Upper lobe of left lung (tissue), 6 donors: ENCODE measurements at places on chromosomes 6 and 20. TPM values are rescaled to one million over a fixed set of nuclear protein-coding genes. Genes with fewer than 3 reads are reported as not detected.

CEP162 gene
- total RNA-seq, result 27.6 TPM

DNA sequence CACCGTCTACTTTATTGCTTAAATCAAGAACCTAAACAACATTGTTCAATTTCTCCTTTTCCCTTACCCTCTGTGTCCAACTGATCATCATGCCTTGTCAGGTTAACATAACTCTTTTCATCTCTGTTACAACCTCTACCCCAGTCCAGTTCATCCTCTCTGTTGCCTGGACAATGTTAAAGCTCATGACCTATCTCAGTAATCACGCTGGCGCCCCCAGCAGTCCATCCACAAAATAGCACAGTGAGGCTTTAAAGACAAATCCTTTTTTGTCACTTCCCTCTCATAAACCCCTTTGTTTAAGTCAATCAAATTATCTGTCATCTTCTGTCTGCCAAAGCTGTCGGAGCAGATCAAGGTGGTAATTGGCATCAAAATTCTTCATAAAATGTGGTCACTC is 140.1 kb downstream of the QKI start:
- H3K27me3 ChIP-seq, result no peaks in the 10 kb centered on the region
- H3K27ac ChIP-seq, result no peak overlapping the region
- no peak overlapping the region for H3K4me3 ChIP-seq
- no peaks in the 10 kb centered on the region for H3K36me3 ChIP-seq
- H3K4me1 ChIP-seq, result peaks cover 6% of the 10 kb centered on the region

- H3K27me3 ChIP-seq, result no peaks in the 10 kb centered on the region
- H3K4me1 ChIP-seq, result no peaks in the 10 kb centered on the region
- H3K36me3 ChIP-seq, result no peaks in the 10 kb centered on the region
- DNase-seq, result no peak
These were observed 56.2 kb upstream of the PREP start for GRCh38 chr6:105459049-105459448.

SLC26A8 gene
- 0.91 TPM for total RNA-seq

DNA sequence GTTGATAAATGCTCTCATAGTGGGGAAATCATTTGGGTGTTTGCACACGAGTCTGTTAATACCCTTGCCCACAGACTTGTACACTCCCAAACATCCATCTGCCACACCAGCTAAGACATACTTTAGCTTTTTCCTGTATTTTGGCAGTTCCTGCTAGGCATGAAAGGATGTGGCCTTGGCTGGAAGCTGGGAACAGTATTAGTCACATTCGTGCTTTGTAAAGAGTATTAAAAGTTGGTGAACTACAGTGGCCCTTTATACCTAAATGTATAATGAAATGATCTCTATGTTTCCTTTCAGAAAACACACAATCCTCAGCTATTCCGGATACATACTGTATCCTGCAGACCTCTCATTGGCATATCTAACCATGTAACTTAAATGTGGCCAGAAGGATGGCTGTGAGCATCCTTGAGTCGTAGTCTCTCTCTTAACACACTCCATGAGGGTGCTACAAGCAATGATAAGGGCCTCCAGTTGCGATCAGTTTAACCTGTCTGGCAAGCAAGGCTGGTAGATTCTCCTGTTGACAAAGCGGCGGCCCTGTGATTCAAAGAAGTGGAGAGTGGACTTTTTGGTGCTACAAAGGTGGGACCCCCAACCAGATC is 1.5 kb downstream of the LEMD2 start:
- peaks cover 24% of the 10 kb centered on the region for H3K36me3 ChIP-seq
- H3K27ac ChIP-seq, result peak overlapping the region; percentile 97
- H3K4me3 ChIP-seq, result peak overlapping the region; percentile 97
- H3K4me1 ChIP-seq, result peaks cover 39% of the 10 kb centered on the region
- DNase-seq, result no peak

RAB22A gene
- 9.9 TPM for total RNA-seq

STX11 gene
- 54.5 TPM for total RNA-seq

- H3K27ac ChIP-seq, result no peak overlapping the region
- H3K4me3 ChIP-seq, result no peak overlapping the region
- no peak for DNase-seq
These were observed 99.8 kb upstream of the PLEKHG1 start for GRCh38 chr6:150499882-150500312.

- DNase-seq, result no peak
- no peak overlapping the region for H3K4me3 ChIP-seq
- peaks cover 4% of the 10 kb centered on the region for H3K36me3 ChIP-seq
- no peaks in the 10 kb centered on the region for H3K27me3 ChIP-seq
These were observed 28.3 kb downstream of the SLC2A4RG start for GRCh38 chr20:63767886-63768285.

HDGFL1 gene
- total RNA-seq, result not detected

DNA sequence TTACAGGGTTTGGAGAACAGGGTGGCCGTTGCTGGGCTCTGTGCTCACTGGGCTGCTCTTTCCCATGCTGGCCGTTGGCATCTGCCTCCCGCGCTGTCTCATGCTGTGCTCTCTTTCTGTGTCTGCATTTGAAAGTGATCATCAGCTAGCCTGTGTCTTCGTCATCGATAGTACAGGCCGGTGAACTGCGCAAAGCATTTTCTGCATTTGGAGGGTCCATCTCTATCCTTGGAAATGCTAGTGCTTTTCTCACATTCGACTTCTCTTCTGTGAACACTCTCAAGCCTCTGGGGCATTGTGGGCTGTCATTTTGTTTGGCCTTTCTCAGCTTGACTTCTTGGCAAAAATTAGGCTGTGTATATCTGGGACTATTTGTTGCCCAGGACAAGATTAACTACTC is 6.8 kb upstream of the SNHG17 start:
- H3K27ac ChIP-seq, result no peak overlapping the region
- peaks cover 3% of the 10 kb centered on the region for H3K4me1 ChIP-seq
- no peak overlapping the region for H3K4me3 ChIP-seq
- no peaks in the 10 kb centered on the region for H3K36me3 ChIP-seq

- H3K4me1 ChIP-seq, result peaks cover 5% of the 10 kb centered on the region
- H3K36me3 ChIP-seq, result no peaks in the 10 kb centered on the region
- no peak overlapping the region for H3K4me3 ChIP-seq
- no peak overlapping the region for H3K27ac ChIP-seq
- peaks cover 3% of the 10 kb centered on the region for H3K27me3 ChIP-seq
- no peak for DNase-seq
These were observed 7.8 kb upstream of the ACSS1 start for GRCh38 chr20:25065625-25066338.
